Stimulated activated CD8-positive, alpha-beta memory T cell treated with anti-CD3 and anti-CD28 coated beads, Interleukin-4, amount 100 ng/mL, for 1 hour (primary cell): ENCODE measurements at places on chromosomes 4 and X.

DNA sequence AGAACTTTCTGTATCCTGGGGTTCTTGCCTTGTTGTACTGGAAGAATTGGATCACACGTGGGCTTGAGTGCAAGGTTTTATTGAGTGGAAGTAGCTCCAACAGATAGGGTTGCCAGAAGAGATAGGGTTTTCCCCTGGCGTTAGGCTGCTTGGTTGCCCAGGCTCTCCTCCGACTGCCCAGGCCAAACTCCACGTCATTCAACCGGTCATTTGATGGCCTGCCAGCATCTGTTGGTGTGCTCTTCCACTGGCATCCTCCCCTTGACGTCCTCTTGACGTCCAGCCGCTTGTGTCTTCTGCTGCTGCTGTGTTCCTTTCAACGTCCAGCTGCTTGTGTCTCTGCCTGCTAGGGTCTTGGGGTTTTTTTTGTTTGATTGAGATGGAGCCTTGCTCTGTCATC is 340.3 kb upstream of the ZCCHC13 start:
- no peak for DNase-seq

- no peak for DNase-seq
Observed at GRCh38 chr4:28482580-28483270, 1622.1 kb downstream of the STIM2 start.

DNA sequence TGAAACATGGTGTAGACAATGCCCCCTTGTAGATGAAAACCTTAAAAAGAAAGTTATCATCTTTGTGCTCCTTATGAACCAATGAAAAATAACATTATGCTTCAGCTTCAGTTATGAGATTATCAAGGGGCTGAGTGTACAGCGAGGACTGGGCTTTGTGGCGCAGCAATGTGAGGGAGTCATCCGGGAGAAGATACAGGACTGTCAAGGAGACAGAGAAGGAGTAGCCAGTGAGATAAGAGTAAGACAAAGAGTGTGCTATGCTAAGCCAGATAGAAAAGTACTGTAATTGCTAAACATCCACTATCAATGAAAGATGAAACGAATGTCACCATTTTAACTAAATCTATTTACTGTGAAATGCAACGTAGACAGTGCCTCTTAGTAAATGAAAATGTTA is 3.6 kb upstream of the KLHL15 start:
- no peak for DNase-seq

GRCh38 chr4:83149865-83150652 is 35.5 kb upstream of the PLAC8 start:
- no peak for DNase-seq

DNA sequence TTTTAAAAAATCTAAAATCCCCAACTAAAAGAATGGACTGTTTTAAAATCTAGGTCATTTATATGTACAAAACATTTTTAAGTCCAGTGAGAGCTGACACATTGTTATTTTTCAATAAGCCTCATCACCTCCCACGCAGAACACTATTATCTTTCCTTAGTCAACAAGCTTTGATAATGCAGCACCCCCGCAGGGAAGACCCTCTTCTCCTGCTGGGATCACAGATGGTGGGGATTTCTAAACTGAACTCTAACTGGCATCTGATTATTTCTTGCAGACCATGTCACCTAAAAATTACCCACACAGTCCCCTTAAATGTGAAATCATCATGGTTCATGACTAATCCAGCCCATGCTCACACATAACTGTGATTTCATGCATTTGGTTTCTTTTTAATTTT is 11.6 kb downstream of the SYTL4 start:
- no peak for DNase-seq

DNA sequence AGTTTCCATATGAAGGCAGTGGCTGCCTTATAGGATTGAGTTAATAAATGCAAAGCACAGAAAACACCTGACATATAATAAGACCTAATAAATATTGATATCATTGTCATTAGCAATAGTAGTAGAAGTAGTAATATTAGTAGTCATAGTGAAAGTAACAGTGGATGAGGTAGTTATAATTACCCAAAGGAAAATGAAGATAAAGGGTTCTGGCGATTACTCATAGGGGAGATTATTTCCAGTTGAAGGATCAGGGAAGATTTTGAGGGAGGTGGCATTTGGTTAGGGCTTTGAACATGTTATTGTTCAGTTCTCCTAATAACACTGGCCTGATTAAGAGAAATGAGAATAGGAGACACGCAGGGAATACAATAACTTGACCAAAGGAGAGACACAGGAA is 131.9 kb upstream of the GPRIN3 start:
- no peak for DNase-seq

- DNase-seq = no peak
Observed at GRCh38 chrX:1597345-1598020, 6.1 kb downstream of the AKAP17A start.

- no peak for DNase-seq
Observed at GRCh38 chr4:96730432-96730831, 890.5 kb downstream of the PDHA2 start.

DNA sequence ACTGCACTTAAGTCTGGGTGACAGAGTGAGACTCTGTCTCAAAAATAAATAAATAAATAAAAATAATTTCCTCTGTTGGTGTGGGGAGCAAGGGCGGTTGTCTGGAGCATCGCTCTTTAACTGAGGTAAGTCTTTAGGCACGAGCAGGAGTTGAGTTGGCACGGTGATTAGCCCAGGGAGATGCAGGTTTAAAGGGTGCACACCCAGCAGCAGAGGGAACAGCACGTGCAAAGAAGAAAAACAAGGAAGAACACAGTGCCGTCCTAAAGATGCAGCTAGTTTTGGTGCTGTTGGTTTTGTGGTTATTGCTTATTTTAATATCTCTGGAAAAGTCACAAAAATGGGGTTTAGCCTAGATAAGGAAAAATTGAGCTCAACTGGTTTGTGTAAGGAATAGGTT is 87.8 kb downstream of the DHX15 start:
- DNase-seq = no peak

GRCh38 chrX:37685381-37686359 is at the start of gene XK:
Gene XK, plus strand, starts transcription at chrX:37685791. Its CDS starts 171 bp downstream, at chrX:37685962.
- no peak for DNase-seq

- no peak for DNase-seq
Observed at GRCh38 chr4:151417766-151418376, 8.9 kb downstream of the FHIP1A start.
